Hematopoietic multipotent progenitor cell treated with erythropoietin and hydrocortisone succinate and interleukin-3 and kit ligand, for 15 days (in vitro differentiated cells): ENCODE measurements at places on chromosomes 13 and 19.

DNA sequence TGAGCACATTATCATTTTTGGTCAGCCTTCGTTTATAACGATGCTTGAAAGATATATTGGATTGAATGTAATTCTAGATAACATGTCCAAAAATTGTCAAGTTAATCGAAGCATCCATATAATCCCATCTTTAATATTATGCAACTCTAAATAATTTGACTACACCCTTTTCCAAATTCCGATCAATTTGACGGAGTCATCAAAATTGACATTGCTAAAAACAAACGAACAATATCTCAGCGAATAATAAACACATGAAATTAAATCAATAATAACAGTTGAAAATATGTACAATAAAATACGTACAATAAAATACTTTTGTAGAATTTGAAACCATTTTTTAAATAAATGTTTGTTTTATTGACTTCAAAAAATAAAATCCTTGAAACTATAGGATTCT is 1516.4 kb downstream of the EFNB2 start:
- DNase-seq, result no peak

DNA sequence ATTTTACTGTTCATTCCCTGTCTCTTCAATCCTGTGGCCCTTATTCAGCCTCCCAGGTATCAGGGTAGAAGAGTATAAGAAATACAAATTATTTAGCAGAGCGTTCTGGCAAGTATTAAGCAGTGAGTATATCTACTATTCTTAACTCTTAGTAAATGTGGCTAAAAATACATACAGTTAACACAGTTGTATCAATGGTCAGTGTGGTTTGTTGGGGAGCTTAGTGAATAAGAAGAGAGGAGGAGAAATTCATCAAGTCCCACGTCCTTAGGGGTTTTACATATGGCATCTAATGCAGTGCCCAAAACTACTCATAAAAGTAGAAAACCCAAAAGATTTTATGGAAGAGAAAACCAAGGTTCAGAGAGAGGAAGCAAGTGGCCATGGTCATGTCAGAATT is 691.0 kb upstream of the SGCG start:
- no peak for DNase-seq

DNA sequence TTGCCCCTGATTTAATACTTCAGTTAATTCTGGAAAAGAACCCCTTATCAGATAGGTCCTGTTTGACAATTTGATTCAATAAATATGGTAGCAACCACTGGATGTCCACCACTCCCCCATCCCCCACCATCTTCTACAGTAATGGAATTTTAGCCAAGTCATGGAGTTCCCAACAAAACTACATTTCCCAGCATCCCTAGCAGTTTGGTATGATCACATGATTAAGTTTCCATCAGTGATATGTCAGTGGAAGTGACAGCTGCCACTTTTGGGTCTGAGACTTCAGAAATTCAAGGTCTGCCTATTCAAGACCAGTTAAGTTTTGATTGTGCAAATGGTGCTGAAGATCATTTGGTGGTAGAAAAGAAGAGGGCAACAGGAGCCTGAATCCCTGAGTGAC is 85.5 kb downstream of the CACNA1A start:
- no peak for DNase-seq

DNA sequence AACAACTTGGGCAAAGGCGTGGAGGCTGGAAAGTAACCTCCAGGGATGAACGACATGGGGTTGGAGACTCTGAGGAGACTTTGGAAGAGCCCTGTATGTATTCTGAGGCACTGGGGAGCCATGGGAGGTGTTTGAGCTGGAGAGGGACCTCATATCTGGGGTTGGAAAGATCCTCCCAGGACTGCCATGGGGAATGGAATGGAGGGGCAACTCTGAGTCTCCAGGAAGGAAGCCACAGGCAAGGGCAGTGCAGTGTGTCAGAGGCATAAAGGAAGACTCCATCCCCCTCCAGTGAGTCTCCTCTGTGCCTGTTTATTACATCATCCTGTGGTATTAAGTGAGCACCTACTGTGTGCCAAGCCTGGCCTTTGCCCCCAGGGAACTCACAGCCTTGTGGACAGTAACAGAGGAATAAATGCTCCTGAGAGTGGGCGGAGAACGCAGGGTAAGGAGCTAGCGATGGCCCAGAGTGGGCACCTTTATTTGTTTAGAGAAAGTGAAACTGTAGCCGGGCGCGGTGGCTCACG is 7.7 kb downstream of the PEAK3 start:
- DNase-seq, result no peak

DNA sequence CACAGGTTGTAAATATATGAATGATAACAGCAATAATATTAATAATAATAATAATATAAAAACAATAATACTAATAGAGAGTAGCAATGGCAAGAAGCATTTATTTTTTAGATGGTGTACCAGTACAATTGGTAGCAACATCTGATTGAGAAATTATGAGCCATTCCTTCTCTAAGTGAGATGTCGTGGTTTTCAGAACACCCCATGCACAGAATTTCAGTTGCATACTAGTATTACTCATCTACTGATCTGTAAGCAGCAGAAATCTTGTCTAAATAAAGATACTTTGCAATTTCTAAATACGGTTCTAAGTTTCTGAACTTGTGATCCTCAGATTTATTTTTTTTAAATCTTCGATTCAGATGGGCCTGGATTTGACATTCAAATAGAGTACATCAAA is 788.0 kb upstream of the ATXN8OS start:
- no peak for DNase-seq

DNA sequence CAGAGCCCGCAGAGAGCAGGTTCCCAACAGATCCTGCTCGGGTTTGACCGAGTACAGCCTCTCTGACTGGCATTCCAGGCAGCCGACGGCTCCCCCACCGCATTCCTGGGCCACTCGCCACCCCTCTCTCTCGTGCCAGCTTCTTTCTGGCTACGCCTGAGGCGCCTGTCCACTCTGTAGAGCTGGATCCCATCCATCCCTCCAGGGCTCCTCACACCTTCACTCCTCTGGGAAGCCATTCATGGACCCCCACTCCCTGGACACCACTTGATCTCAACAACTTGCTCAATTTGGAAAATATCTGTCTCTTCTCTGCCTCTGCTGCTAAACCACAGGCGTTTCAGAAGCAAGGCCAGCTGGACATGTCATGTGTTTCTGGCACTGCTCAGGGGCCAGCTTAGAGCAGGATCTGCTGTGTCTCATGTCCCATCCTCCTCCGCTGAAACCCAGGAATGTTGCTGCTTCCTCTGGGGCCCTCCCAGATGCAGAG is 30.6 kb upstream of the ATP1A3 start:
- no peak for DNase-seq

DNA sequence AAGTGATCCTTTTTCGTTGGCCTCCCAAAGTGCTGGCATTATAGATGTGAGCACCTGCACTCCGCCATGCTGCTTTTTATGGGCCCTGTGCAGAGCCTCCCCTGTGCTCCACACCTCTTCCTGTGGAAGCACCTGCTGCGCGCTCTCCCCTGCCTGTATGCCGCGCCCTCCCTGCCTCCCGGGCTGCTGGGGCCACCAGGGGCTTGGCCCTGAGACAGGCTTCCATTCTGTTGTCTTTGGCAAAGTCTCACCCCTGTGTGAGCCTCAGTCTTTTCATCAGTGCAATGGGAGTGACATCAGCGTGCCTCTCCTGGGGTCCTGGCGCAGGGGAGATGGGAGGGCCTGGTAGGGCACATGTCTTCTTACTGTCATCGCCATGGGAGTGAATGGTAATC is 1.3 kb downstream of the FAM174C start:
- no peak for DNase-seq

DNA sequence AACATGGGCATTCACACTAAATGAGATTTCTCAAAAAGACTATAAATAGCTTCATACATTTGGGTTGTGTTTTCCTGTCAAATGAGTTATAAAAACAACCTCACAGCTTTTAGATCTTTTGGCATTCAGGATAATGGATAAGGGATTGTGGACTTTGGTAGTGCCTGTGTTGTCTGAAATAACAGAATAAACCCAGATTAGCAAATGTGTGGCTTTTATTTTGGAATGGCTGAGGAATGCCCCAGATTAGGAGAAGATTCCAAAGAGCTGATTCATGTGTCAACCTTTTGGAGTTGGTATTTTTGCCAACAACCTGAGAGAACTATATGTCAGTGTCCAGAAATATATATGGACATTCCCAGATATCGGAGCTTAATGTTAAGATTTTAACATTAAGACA is 164.7 kb downstream of the MTUS2 start:
- no peak for DNase-seq
